ENCODE measurements at places on chromosomes 6 and 20. TPM values are rescaled to one million over a fixed set of nuclear protein-coding genes. Genes with fewer than 3 reads are reported as not detected.

The MLN gene
- total RNA-seq = not detected

The C4A gene
- 45.9 TPM for total RNA-seq

The DDX43 gene
- 0.46 TPM for total RNA-seq

The BTN2A1 gene
- total RNA-seq = 15.5 TPM

The PTPRT gene
- total RNA-seq = 41.5 TPM

The ERGIC3 gene
- 212 TPM for total RNA-seq

The GPSM3 gene
- total RNA-seq = 1.4 TPM

The MANEA gene
- 28.1 TPM for total RNA-seq

The BPIFB4 gene
- total RNA-seq = not detected

The FNDC1 gene
- total RNA-seq = 0.46 TPM

The HLA-DQB2 gene
- not detected for total RNA-seq

Data from diencephalon (tissue), 1 donor.